Suppressor macrophage treated with lipopolysaccharide for 1 hour (primary cell): ENCODE measurements at places on chromosomes 6 and 20.

- no peak for DNase-seq
Measured at GRCh38 chr6:101069191-101069795, 188.2 kb upstream of the ASCC3 start.

- no peak for DNase-seq
Measured at GRCh38 chr6:167462514-167463312, 137.8 kb downstream of the TTLL2 start.

GRCh38 chr6:92188016-92188415 is 1231.3 kb downstream of the EPHA7 start:
- no peak for DNase-seq

- no peak for DNase-seq
Measured at GRCh38 chr20:43528258-43528875, 20.9 kb downstream of the L3MBTL1 start.

GRCh38 chr20:46089167-46089416 is 670 bp downstream of the NCOA5 start:
- peak; percentile 61 for DNase-seq

DNA sequence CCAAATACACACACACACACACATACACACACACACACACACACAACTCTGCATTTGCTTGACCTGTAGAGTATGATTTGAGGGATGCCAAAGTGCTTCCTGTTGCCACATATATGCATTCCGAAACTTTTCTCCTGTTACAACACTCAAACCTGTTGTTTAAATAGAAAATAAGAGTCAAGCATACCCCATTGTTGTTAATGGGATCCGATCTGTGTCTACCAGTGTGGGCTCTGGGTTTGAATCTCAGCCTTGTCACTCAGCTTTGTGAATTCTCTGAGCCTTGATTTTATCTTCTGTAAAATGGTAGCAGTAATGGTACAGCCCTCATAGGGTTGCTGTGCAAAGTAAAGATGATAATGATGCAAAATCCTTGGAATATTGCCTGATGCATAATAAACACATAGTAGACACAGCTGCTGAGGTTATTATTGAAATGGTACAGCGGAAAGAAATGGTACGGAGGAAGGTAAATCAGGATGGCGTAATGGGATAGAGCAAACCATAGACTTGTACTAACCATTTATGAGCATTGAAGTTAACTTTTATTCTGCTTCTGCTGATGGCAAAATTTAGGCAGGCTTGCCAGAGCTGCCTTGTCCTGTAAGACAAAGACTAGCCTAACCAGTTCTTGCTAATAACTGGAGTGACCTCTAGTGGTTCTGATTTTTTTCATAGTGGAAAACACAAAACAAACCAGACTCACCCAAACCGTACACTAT is 113.5 kb upstream of the PHACTR1 start:
- peak; percentile 70 for DNase-seq

DNA sequence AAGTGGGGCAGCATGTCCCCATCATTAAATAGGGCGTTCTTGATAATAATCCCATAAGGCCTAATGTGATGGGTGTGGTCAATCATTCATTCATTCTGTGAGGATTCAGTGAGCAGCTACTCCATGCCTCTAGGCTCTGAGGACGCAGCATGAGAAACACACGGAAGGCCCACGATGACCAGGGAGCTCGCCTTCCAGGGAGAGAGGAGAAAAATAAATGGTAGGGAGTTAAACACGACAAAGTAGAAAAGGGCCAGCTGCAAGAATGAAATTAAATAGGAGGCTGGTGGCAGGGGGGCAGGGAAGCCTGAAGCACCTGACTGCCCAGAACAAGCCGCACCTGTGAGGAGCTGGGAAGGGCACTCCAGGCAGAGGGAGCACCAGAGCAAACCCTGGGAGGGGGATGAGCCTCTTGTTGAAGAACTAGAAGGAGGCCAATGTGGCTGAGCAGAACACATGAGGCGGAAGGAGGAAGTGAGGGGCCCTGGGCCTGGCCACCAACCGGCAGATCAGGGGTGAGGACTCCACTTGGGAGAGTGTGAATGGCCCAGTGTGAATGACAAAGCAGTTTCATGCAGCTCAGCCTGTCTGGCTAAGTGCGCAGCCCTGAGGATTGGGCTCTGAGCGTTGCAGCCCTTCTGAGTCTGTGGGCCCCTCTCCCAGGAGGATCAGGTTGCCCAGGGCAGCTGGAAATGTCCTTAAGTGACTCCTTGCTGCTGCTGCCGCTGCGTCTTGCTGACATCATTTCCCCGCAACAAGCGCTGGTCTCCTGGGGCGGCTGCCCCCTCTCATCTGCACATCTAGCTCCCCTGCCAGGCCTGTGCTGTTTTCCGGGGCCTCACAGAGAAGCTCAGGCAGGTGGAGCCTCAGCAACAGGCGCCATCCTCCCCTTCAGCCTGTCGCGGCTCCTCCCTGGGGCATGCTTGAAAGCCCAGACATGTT is 99.9 kb downstream of the CDH26 start:
- peak; percentile 56 for DNase-seq

GRCh38 chr20:47188540-47188939 is 168.0 kb downstream of the ZMYND8 start:
- no peak for DNase-seq
